T follicular helper cell (primary cell): ENCODE measurements at places on chromosomes 2 and 18.

DNA sequence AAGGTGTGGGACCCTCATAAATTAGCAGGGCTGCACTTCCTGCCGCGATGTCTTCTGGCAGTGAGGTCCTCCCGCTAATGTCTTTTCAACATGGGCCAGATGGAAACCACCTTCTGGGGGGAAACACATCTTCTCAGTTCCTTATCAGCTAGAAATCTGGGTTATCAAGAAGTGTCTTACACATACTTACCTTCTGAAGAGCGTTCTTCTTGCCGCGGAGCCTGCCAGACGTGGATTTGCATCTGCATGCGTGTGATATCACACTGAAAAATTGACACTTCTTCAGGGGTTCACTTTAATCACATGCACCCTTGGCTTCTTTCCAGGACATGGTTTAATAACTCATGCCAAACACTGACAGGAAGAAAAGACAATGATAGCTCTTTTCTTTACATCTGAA is 163.5 kb upstream of the SOX11 start:
- no peak for DNase-seq

GRCh38 chr2:68468801-68469200 is 1.4 kb downstream of the APLF start:
- DNase-seq = no peak

GRCh38 chr2:207083361-207084110 is 82.2 kb downstream of the KLF7 start:
- DNase-seq = no peak

DNA sequence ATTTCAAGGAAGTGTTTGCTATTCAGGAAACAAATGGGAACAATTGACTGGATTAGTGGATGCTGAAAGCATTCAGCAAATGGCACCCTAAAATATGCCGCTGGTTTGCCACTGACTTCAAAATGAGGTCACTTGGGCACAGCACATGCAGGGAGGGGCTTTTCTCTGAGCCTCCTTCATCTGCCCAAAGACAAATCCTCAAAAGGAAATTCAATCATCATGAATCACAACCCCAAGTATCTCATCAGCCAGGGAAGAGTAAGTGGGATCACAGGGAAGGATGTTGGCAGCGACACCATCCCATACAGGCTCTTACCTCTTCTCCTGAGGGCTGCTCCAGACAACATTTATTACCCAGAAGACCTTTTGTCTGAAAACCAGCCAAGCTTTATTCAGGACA is 14.4 kb upstream of the SP140L start:
- DNase-seq = no peak

DNA sequence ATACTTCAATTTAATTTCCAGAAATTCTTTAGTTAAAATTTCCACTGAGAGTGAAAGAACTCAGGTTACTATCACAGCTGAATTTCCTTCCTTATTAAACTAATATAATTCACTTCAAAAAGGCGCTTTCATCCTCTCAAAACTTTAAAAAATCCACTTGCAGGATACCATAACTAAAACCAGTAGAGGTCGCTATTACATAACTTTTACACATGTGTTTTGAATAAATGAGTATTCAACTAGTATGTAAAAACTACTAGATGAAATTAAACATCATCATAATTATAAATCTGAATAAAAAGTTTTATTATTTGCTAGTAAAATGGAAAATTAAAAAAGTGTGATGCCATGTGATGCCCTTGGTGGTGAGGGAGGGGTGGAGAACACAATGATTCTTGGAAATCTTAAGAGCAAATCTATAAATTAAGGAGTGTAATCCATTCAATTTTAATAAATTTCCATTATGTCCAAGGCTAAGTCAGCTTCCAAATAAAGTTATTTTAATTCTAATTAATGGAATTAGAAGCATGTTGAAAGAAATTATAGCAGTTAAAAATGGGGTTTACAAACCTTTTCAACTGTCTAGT is 61.4 kb downstream of the SOS1 start:
- DNase-seq = no peak

GRCh38 chr2:41101281-41101680 is 649.4 kb upstream of the SLC8A1 start:
- DNase-seq = no peak

DNA sequence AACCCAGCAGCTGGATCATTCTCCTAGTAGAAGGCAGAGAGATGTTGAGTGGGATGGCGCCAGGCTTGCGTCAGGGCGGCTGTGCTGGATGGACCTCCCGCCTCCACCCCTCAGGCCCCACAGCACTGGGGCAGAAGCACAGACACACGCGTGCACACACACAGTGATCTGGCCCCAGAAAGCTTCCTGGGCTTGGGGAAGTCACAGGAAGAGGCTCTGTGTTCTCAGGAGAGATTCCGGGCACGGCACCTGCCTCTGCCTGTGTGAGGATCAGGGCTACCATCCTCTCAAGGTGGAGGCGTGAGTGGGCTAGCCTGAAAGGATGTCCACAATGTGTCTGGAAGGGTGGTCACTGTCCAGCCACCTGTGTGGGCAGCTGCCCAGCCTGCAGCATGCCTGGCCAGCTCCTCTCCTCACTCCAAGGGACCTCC is 229.8 kb upstream of the HS6ST1 start:
- no peak for DNase-seq

DNA sequence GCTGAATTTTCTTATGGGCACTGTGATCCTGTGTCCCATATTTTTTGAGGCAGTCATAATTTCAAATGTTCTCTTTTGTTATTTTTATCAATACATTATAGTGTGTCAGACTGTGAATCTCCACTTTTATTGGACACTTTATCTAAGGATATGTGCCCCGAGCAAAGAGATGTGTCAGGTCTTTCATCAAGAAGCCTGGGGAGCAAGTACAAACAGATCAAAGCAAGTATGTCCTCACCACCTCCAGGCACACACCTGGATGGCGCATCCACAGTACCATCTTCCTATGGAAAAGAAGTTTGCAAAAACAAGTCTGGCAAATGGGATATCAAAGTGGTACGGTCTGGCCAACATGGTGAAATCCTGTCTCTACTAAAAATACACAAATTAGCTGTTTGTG is 81.0 kb upstream of the ZNF236 start:
- DNase-seq = no peak

- DNase-seq = no peak
Measured at GRCh38 chr18:74242438-74243096, 49.2 kb downstream of the CYB5A start.

GRCh38 chr18:33755931-33756560 is 178.0 kb downstream of the ASXL3 start:
- no peak for DNase-seq

GRCh38 chr2:105445976-105446375 is 47.1 kb upstream of the FHL2 start:
- DNase-seq = no peak

GRCh38 chr2:197215748-197216360 is 94.7 kb downstream of the ANKRD44 start:
- DNase-seq = no peak

DNA sequence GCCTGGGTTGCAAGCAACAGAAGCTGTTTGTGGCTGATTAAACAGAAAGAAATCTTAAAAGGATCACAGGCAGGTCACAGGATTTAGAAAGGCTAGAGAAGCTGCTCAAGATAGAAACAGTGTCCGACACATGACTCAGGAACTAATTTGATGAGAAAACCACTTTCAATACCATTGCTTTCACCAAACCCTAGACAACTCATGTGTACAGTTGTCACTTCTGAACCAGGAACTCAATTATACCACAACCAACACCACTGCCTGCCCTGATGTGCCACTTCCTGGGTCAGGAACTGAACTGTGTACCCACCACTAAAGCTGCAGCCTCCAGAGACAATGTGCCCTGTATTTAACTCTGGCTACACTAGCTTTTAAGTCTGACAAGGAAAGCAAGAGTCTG is 56.0 kb downstream of the TMEM247 start:
- no peak for DNase-seq

DNA sequence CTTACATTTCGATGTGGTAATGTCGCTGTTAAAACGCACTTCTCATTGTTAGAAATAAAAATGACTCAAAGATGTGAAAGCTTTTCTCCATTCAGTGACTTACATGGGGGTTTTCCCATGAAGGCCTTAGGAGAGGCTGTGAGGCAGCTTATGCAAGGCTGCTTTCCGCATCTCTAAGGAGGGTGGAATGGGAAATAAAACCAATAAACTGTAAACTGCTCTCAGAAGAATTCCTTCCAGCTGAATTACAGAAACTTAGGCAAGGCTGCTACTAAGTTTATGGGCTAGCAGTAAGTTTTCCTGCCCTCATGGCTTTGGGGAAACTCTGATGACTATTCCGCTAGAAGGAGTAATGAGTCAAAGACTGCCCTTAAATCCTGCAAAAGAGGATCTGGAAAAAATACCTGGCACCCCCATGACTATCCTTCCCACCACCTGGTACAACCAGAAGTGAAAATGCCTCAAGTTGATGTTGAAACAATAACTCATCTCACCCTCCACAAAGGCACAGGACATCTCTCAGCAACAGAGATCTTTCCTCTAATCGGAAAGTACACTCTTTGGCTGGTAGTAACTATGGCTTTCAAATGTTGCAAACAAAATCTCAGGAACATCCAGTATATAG is 97.7 kb upstream of the SMAD7 start:
- no peak for DNase-seq

DNA sequence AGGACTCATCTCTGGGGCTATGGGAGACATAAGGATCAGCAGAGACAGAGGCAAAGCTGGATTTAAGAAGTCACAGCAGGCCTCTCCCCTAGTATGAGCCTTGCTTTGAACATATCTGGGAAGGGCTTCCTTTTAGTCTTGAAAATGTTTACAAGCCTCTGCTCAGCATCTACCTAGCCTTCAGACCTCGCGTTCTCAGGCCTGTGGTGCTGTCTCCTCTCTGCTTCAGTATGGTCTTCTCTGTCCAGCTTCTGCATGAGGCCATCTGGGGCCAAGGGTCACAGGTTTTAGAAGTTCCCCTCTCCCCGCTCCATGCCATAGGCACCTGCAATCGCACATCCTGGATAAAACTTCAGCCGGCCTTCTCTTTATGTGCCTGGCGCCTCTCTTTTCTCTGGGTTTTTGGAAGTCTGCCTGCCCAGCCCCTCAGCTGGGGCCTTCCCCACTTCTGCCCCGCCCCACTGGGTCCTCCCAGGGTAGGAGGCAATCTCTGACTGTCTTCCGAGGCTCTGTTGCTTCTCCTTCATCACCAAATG is 7.1 kb downstream of the ACTG2 start:
- no peak for DNase-seq

DNA sequence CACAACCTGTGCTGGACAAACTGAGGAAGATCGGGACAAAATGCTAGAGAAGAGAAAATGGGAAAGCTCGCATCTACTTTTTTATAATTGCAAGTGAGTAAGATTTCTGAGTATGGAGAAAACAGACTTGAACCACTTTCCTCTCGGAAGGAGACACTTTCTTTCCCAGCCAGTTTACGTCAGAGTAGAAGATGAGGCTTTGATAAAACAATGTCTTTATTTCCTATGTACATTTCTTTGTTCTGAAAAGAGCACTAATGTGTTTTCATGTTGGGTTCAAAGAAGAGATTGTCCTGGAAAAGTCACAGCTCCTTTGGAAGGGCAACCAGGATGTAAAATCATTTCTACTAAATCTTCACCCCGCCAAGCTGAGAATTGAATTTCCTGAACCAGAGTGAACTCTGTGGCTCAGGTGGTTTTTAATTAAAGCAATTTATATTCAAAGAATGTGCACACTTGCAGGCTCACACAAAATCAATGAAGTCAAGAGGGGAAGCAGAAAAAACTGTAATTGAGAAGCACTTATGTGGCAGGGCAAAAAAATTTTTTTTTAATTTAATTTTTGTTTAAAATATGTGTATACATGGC is 23.4 kb upstream of the ITGA6 start:
- no peak for DNase-seq

GRCh38 chr2:9477914-9478313 is 3.6 kb downstream of the IAH1 start:
- no peak for DNase-seq

DNA sequence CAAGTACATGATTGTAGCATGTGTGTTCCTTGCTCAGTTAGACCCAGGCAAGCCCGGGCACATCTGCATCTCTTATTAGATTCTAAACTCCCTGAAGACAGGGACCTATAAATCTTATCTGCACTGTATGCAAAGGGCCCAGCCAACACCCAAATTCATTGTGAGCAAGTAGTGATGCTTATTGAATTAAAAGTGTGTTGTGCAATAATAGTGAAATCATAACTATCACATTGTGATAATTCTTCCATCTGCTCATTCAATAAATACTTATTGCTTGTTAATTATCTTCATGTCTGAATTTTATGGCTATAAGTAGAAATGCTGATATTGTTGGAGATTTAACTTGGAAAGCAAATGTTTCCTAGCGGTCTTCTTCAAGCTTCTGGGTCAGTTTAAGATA is 387.5 kb downstream of the SLC4A3 start:
- DNase-seq = no peak

GRCh38 chr2:8118940-8119781 is 562.7 kb upstream of the ID2 start:
- no peak for DNase-seq

- no peak for DNase-seq
Measured at GRCh38 chr2:228017784-228018183, 146.4 kb downstream of the DAW1 start.

DNA sequence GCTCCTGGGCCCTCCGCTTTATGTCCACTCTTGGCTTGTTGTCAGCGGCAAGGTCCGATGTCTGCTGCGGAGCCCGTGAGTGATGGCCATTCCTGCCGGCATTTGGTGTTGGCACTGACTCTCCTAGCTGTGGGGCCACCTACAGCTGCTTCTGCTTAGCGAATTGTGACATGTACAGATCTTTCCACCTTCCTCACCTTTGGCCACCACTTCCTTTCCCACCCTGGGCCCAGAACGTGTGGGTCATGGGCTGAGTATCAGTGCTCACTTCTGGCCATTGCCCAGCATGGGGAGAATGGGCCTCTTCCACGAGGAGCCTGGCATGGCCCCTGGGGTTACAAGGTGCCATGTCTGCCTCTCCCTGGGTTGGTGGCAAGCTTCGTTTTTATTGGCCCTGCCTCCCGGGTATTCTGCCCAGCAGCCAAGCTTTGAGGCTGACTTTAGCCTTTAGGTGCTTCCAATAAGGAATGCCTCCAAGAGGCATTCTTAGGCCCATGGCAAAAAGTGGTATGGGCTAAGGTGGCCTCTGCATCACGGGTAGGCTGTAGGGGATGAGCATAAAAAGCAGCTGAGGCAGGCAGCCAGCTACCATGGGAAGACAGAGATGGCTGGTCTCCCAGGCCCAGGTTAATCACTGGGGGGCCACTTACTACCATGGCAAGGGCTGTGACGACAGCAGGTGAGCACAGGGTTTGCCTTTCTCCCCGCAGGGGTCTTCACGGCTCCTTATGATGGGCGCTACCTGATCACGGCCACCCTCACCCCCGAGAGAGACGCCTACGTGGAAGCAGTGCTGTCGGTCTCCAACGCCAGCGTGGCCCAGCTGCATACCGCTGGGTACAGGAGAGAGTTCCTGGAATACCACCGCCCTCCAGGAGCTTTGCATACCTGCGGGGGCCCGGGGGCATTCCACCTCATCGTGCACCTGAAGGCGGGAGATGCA is 65.8 kb downstream of the EMILIN2 start:
- no peak for DNase-seq
